ENCODE measurements at places on chromosomes 12 and 14.

- DNase-seq = no peak
Measured at GRCh38 chr12:119674560-119674959, 6.6 kb downstream of the PRKAB1 start.

GRCh38 chr12:67773896-67774295 lies 125.4 kb downstream of the DYRK2 start:
- peak; percentile 16 for DNase-seq

GRCh38 chr14:21725250-21725649 lies 51.6 kb upstream of the OR4E1 start:
- DNase-seq = no peak

DNA sequence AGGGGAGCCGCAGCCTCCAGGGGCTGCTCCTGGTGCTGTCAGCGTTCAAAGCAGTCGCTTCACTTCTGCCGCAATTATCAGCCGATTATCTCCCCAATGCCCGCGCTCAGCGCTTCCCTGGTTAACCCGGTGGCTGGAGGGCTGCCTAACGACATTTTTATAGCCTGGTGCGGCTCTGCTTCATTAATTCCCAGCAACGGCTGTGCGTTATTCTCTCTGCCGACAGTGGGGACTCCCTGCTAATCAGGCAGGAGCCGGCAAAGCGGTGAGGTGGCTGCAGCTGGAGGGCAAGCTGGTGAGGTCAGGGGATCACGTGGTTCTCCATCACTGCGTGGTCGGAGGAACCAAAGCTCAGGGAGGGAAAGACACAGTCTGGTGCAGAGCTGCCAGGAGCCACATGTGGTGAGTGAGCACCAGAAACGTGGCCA lies 62.9 kb downstream of the GLRX5 start:
- DNase-seq = no peak

- DNase-seq = peak; percentile 22
Measured at GRCh38 chr12:107402041-107403022, 283.3 kb upstream of the PWP1 start.

GRCh38 chr14:75162631-75163030 lies 13.8 kb downstream of the TMED10 start:
- no peak for DNase-seq

- no peak for DNase-seq
Measured at GRCh38 chr12:69027411-69027881, 94.5 kb upstream of the CPM start.

- DNase-seq = no peak
Measured at GRCh38 chr14:29227631-29228030, 461.0 kb downstream of the FOXG1 start.

DNA sequence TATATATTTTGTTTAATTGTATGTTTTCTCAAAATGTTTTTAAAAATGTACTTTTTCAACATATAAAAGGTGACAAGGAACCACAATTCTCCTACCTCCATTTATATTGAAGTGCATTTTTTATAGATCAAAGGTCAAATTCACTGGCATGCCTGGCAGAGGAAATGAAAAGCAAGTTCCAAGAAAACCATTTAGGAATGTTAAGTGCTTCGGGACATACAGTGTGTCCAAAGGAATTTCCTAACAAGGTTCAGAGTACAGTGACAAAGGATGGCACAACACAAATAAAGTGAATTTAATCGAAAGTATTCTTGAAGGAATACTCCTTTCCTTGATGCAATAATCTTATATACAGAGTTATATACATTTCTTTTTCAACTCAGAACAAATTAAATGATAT lies 242.3 kb downstream of the CCER1 start:
- DNase-seq = no peak

DNA sequence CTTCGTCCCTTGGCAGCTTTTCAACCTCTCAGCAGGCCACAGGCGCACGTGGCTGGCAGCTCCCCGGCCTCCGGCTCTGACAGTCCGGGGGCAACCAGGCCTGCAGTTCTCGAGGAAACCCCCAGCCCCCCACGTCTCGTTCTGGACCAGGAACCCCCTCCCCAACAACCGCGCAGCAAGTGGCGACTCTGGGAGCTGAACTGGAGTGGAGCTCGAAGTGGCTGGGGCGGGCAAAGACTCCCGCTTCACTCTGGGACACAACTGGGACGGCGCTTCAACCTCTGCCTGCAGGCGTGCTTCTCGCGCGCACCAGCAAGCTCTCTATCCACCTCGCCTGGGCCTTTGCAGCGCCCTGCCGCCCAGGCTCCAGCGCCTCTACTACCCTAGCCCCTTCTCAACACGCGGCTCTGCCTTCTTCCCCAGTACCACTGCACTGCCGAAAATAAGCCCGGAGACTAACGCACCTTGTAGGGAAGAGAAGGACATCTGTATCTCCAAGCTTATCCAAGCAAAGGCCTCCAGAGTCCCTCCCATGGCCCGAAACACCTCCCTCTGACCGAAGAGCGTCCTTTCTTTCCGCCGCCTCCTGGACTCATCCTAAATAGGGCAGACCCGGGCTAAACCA lies 2.4 kb upstream of the NKX2-1 start:
- no peak for DNase-seq
